Smooth muscle cell of the pulmonary artery (primary cell): ENCODE measurements at places on chromosomes 11 and 22. TPM values are rescaled to one million over a fixed set of nuclear protein-coding genes. Genes with fewer than 3 reads are reported as not detected.

TNNT3 gene
- total RNA-seq = 0.33 TPM in 1 of 2 replicates, not detected in the other

MIAT gene
- total RNA-seq = 0.63 and 0.72 TPM in 2 replicates

TSPAN18 gene
- total RNA-seq = 0.10 and 0.33 TPM in 2 replicates

SLC22A9 gene
- total RNA-seq = not detected in 2 replicates

OR8D4 gene
- total RNA-seq = not detected in 2 replicates

LGR4 gene
- total RNA-seq = 39.6 and 43.1 TPM in 2 replicates

UPK3A gene
- total RNA-seq = not detected in 2 replicates

TSPAN32 gene
- total RNA-seq = 0.46 TPM in 1 of 2 replicates, not detected in the other

MS4A4E gene
- not detected in 2 replicates for total RNA-seq

ZP1 gene
- total RNA-seq = 0.36 and 0.98 TPM in 2 replicates

KCNK4 gene
- total RNA-seq = 0.13 and 0.20 TPM in 2 replicates

FXYD6 gene
- 0.10 and 0.26 TPM in 2 replicates for total RNA-seq

TSSK2 gene
- total RNA-seq = not detected in 2 replicates

ACR gene
- total RNA-seq = not detected in 2 replicates

CRACR2B gene
- total RNA-seq = 0.78 and 2.3 TPM in 2 replicates

THRSP gene
- total RNA-seq = not detected in 2 replicates

FBLN1 gene
- total RNA-seq = 150 and 215 TPM in 2 replicates

TMPRSS13 gene
- total RNA-seq = not detected in 2 replicates

ADM2 gene
- total RNA-seq = 3.5 and 7.9 TPM in 2 replicates

PRG3 gene
- total RNA-seq = not detected in 2 replicates

PAX6 gene
- total RNA-seq = not detected in 2 replicates

APOA1 gene
- total RNA-seq = 4.4 and 6.8 TPM in 2 replicates

LRRC74B gene
- 0.07 TPM in 1 of 2 replicates, not detected in the other for total RNA-seq

CCDC116 gene
- total RNA-seq = 0.20 and 0.26 TPM in 2 replicates

CCDC81 gene
- 2.8 and 4.2 TPM in 2 replicates for total RNA-seq

SSTR3 gene
- total RNA-seq = not detected in 2 replicates

RGL4 gene
- not detected in 2 replicates for total RNA-seq

CTSW gene
- total RNA-seq = 0.07 TPM in 1 of 2 replicates, not detected in the other

RBMXL2 gene
- total RNA-seq = not detected in 2 replicates

INSC gene
- total RNA-seq = 0.17 and 0.46 TPM in 2 replicates

VWA5A gene
- total RNA-seq = 18.4 and 21.8 TPM in 2 replicates

OR51B6 gene
- not detected in 2 replicates for total RNA-seq

PIH1D2 gene
- total RNA-seq = 0.66 and 2.4 TPM in 2 replicates

GAL3ST1 gene
- 0.23 and 0.39 TPM in 2 replicates for total RNA-seq

PANX2 gene
- total RNA-seq = 2.0 and 2.1 TPM in 2 replicates

PLEKHA7 gene
- 0.26 and 0.39 TPM in 2 replicates for total RNA-seq

DENND6B gene
- 3.3 and 4.3 TPM in 2 replicates for total RNA-seq

FRMD8 gene
- total RNA-seq = 32.6 and 47.5 TPM in 2 replicates

MIOX gene
- 0.10 TPM in 1 of 2 replicates, not detected in the other for total RNA-seq

OR2AG1 gene
- not detected in 2 replicates for total RNA-seq

TNNI2 gene
- total RNA-seq = not detected in 2 replicates

E2F8 gene
- 0.13 and 0.33 TPM in 2 replicates for total RNA-seq

ACTN3 gene
- total RNA-seq = 0.07 TPM in 1 of 2 replicates, not detected in the other
